GM12891 (cell line): ENCODE measurements at places on chromosomes 4 and X.

DNA sequence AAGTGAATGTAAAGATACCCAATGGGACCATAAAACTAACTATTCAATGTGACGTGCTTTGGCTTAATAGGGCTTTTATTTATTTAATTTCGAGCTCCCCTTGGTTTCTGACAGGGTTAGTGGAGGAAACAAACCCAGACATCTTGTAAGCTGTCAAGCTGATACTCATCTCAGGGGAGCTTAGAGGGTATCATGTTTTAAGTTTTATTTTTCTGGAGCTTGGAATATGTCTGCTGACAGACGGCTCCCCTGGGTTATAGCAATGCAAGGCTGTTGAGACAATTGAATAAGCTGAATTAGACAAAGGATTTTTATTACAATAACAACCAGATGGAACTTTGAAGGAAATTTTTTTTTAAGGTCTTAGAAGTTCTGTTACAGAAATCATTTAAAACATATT lies 456.5 kb downstream of the IL1RAPL1 start:
- DNase-seq = no peak

GRCh38 chr4:76997532-76997931 lies 48.0 kb downstream of the SEPTIN11 start:
- no peak for DNase-seq

- DNase-seq = no peak
These were observed 108.3 kb downstream of the CDS1 start for GRCh38 chr4:84691170-84691691.

- no peak for DNase-seq
These were observed 15.8 kb upstream of the UBE2K start for GRCh38 chr4:39682138-39682537.

DNA sequence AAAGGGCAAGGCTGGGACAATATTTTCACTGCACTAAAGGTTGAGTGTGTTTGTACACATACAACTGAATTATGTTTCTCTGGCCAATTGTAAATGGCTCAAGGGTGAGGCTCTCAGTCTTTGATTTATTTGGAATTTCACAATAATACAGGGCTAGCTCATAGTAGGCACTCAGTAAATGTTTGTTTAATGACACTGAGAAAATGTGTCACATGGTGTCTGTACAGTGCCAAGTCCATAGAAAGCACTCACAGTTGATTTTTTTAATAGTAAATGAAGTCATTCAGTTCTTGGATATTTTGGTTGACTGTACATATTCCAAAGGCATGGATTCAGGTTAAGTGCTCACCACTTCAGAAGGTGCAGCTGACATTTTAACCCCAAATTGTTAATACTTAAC lies 176.4 kb downstream of the IL1RAPL2 start:
- no peak for DNase-seq

DNA sequence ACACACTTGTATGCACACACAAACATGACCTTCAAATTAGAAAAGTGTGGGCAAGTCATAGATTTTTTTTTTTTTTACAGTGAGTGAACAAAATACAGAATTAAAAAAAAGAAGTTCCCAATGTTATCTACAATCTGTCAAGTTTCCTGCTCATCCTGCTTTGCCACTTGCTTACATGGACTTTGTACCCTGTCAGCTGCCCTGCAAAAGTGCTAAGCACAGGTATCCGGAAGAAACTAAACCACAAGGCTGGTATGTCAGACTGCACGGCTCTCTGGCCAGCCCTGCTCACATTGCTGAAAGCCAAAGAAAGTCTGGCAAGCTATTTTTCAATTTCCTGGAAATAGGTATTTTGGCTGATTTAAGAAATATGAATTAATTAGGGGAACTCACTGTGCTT lies 38.9 kb upstream of the BCLAF3 start:
- no peak for DNase-seq

- DNase-seq = no peak
These were observed 39.1 kb upstream of the NPFFR2 start for GRCh38 chr4:71992571-71993312.

DNA sequence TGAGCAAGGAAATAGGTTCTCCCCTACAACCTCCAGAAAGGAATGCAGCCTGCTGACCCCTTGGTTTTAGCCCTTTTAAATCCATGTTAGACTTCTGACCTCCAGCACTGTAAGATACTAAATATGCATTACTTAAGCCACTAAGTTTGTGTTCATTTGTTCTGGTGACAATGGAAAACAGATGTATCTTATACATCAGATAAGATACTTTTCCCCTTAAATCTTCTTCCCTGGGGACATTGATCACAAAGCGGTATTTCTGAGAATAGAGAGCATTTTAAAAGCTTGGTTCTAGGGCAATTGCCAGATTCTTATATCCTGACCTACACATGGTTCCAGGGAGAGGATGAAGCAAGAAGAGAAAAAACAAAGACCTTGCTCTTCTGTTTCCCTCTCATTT lies 6.5 kb upstream of the TMEM184C start:
- DNase-seq = no peak

DNA sequence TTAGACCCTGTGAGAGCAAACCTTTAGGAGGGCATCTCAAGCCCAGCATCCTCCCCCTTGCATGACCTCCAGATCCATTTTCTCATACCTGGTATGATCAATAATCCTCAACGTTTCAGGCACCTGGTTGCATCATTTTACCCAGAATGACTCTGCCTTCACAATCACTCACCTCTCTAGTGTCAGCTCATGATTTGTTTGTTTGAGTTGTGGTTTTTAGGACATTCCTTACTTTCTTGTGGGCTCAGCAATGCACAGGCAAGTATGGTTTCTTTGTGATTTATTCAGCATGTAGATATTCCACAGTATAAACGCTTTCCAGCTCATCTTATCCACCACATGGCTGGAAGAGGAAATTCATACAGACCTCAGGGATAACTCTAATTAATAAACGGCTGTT lies 93.6 kb upstream of the CPEB2 start:
- no peak for DNase-seq

GRCh38 chrX:72652082-72652481 lies 62.0 kb downstream of the PHKA1 start:
- no peak for DNase-seq

DNA sequence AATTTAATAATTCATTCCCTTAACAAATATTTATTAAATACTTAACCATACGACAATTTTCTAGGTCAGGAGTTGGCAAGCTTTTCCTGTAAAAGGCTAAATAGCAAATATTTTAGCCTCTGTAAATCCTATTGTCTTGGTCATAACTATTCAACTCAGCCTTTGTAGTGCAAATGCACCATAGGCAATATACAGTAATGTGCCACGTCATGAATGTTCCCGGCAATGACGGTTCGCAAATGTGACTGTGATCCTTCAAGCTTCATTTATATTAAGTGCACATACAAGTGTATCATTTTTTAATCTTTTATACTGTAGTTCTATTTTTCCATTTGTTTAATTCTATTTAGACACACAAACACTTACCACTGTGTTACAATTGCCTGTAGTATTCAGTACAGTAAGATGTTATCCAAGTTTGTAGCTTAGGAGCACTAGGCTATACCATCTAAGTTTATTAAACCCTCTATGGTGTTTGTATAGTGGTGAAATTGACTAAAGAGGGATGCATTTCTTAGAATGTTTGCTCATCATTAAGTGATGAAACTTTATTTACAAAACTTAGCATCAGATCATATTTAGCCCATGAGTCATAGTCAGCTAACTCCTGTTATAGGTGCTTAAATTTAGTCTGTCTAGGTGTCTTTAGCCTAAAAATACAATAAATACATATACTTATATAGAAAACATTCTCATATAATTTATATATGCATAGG lies 553.6 kb downstream of the STPG2 start:
- DNase-seq = no peak

- DNase-seq = no peak
These were observed 34.9 kb upstream of the PPP2R2C start for GRCh38 chr4:6507345-6507744.
